ENCODE measurements at places on chromosomes 5 and 9.

DNA sequence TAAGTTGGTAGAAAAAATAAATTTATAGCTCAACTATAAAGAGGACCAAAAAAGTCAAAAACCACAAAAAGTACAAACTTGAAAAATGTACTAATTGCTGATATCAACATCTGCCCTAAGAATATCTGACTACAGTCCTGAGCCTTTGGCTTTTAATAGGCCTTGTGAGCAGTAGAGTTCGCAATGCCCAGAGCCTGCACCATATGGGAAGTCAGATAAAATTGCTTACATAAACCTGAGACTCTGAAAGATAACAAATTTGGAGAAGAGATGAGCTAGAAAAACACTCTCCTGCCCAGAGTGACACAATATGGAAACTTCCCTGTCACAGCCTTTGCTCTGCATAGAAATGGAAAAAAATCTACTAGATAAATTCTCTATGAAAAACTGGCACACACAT lies 368.0 kb upstream of the GRIN3A start:
- DNase-seq: no peak

GRCh38 chr9:105313238-105313637 lies 68.8 kb downstream of the SLC44A1 start:
- DNase-seq: no peak

DNA sequence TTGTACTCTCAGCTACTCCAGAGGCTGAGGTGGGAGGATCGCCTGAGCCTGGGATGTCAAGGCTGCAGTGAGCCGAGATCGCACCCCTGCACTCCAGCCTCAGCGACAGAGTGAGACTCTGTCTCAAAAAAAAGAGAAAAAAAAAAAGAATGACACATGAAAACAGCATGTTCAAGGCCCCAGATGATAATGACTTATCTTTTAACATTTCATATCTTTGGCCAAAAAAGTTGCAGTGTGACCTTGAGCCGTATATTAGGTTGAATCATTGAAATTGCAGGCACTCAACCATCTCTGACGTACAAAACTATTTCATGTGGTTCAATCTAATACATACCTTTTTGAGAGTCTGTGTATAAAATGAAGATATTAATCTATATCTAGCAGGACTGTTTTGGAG lies 79.1 kb upstream of the CPEB4 start:
- no peak for DNase-seq

GRCh38 chr5:77426670-77427069 lies 65.4 kb downstream of the WDR41 start:
- DNase-seq: no peak

DNA sequence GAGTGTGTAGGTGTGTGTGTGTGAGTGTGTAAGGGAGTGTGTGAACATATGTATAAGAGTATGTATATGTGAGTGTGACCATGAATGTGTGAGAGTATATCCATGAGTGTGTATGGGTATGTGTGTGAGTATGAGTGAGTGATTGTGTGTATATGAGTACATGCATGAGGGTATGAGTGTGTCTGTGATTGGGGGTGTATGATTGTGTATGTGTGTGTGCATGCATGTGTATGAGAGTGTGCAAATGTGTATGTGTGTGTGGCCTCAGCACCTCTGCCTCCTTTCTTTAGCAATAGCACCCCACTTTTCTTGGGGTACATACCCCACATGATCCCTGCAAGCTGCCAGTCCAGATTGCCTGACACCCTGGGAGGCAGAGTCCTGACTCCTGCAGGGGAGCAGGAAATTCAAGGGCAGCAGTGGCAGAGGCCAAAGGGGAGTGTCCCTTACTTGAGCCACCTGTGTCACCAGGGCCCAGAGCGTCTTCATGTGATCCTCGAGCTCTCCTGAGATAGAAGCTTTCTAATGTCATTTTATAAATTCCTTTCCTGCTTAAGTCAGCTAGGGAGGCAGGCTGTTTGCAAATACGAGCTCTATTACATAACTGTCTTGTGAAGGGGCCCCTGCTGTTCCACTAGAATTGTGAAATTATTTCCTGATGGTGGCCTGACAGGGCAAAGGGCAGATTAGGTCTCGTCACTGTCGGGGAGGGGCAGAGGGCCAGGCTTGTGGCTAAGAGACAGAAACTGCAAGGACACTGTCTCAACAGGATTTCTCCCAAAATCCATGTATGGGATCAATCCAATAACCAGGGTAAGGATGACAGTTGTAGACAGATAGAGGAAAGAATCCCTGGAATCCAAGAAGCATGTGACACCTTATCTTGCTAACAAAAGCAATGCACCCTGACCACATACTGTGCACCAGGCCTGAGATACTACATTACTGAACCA lies 389.1 kb downstream of the GADD45G start:
- no peak for DNase-seq

DNA sequence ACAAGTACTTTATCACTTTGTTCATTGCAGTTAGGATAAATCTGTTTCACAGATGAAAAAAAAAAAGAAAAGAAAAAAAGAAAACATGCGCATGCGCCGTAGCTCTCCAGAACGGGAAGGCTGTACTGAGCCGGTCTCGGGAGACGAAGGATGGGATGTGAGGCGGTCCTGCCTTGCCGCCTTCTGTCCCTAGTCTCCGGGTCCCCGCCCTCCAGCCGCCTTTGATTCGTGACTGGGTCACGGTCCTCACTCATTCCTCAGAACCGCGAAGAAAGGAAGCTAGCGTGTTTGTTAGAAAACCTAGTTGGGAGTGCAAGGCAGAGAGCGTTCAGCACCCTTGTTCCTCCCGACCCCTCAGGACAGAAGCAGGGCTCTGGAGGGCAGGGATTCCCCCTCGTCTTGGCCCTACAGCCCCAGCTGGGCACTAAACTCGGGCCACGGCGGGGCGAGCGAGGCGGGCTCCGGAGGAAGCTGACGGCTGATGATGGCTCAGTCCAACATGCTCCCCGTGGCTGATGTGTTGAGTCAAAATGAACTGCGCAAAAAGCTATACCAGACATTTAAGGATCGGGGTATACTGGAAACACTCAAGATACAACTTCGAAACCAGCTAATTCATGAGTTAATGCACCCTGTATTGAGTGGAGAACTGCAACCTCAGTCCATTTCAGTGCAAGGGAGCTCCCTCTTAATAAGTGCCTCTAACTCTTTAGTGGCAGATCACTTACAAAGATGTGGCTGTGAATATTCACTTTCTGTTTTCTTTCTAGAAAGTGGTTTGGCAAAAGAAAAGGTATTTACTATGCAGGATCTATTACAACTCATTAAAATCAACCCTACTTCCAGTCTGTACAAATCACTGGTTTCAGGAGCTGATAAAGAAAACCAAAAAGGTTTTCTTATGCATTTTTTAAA lies 40.0 kb downstream of the CPLANE1 start:
- DNase-seq: no peak

GRCh38 chr9:16526380-16526779 lies 344.1 kb downstream of the BNC2 start:
- DNase-seq: no peak

DNA sequence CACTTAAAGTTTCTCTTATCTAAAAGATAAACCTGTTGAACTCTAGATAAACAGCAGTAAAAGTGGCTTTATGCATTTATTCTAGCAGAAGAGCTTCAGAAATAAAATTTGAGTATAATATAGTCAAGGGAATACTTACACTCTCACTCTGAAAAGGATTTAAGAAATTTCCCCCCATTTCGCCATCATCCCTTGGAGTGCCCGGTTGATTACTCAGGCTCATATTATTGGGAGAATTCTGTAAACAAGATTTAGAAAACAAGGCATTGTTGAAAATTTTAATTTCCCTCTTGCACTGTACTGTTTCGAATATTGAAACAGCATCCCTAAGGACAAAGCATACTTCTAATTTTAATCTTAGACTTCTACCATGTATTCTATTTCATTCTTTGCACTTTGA lies 34.5 kb upstream of the ACOT12 start:
- DNase-seq: no peak

DNA sequence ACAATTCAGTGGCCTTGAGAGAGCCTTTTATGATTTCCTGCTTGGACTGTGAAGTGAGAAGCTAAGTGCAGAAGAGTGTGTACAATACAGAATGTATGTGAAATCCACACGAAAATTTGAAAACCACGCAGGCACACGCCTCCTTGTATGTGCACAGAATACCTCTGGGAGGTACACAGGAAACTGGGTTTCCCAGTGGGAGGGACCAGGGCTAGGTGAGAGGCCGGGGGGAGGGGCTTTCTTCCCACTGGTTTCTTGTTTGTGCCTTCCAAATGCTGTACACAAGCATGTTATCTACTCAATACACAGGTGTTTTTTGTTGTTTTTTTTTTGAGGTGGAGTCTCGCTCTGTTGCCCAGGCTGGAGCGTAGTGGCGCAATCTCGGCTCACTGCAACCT lies 16.1 kb downstream of the C9orf50 start:
- no peak for DNase-seq

DNA sequence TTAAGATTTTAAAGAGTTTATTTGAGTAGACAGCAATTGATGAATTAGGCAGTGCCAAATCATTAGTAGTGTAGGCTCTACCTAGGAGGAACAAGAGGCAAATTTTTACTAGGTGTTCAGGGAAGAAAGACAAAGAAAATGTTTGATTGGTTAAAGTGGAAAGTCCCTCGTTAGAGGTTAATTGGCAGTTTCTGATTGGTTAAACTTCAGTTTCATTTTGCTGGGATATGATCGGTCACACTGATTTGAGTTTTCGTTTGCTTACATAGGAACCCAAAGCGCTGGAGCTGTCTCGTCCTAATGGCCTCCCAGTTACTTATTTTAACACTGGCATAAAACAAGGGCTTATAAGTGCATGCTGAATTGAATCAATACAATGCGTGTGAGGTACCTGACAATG lies 15.1 kb downstream of the DMAC1 start:
- no peak for DNase-seq

- peak; percentile 58 for DNase-seq
Observed at GRCh38 chr9:133351908-133352634, 4.1 kb downstream of the RPL7A start.

GRCh38 chr5:157571357-157571827 lies 4.2 kb downstream of the ADAM19 start:
- peak; percentile 66 for DNase-seq

DNA sequence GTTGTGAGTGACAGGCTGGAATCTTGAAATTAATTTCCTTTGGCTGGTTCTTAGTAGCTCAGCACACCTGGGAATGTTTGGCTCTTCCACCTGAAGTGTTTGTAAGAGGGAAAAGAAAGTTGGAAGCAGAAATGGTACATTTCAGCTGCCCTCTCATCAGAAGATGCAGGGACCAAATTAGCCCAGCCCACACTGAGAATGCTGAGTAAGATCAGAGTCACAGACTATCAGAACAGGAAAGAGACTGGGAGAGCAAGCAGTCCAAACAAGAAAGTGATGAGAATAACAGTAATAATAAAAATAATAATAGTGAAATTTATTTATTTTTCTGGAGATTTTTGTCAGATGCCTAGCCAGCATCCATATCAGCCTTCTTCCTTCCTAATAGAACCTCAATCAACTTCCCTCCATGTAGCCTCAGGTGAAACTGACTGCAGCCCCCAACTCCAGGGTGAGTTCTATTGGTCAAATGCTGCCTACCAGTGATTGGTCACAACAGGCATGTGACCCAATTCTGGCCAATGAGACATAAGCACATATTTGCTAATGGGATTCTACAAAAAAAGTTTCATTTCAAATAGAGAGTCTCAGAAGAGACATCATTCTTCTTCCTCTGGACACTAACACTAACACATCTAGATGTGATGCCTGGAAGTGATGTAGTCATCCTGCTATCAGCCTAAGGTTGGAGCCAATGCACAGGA lies 31.2 kb upstream of the ADRA1B start:
- no peak for DNase-seq

DNA sequence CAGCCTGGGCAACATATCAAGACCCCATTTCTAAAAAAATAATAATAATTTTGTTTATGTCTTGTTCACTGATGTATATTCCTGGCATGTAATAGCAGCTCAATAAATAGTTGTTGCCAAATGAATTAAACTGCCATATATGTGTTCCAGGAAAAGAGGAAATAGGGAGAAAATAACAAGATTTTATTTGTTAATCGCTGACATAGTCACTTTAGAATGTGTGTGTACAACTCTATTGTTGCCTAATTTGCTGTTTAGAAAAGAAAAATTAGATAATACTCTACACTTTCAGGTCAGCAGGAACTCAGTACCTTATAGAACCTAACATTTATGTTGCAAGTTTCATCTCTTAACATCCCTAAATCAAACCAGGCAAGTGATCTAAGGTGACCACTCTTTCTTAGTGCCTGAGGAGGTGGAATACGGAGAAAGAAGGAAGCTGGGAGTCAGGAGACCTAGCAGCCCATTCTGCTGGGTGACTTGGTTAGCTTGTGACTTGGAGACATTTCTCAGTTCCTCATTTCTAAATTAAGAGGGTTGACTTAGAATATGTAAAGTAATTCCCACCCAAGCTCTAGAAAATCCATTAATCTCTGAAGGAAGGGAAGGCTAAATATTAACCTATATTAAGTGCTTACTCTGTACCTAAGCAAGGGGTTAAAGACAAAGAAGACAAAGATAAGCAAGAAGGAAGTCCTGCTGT lies 110.3 kb upstream of the IQGAP2 start:
- no peak for DNase-seq

GRCh38 chr5:89255845-89256463 lies 373.0 kb upstream of the MEF2C start:
- DNase-seq: no peak

DNA sequence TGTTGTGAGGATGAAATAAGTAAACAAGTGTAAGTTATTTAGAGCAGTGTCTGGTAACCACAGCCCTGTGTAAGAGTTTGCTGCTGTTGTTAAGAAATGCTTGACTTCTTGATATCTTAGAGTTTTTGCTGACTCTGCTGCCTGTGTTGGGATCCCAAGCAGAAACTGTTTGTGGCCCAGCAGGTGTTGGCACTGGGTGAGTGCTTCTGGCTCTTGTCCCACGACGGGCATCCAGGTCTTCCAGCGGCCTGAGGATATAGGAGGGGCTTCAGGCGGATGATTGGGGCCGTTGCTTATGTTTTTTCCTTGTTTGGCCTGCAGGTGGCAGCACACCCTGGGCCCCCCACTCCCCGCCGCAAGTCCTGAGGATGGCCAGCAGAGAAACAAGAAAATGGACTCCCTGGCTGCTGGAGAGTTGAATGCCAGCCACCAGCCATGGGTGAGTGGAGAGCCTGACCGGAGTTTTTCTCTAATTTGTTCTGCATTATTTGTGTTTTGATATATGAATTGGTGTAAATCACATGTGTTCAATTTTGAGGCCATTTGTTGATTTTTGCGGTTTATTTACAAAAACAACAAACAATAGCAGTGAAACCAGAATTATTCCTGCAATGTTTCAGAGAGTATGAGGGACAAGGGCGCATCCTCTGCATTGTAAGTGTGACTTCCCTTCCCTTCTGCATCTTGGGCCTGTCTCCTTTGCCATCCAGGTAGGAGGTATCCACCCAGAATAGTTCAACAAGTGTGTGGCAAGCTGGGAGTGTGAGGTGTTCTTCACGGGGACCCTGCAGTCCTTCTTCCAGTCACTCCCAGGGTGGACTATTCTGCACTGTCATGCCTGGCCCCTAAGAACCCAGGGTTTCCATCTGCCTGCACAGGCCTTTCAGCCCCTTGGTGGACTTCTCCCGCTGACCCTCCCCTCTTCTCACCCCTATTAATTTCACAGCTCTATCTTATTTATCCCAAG lies 50.3 kb downstream of the SLC22A5 start:
- DNase-seq: peak; percentile 60

- no peak for DNase-seq
Observed at GRCh38 chr5:141603923-141604717, 14.7 kb downstream of the DIAPH1 start.
